ENCODE measurements at places on chromosomes 16 and 17. TPM values are rescaled to one million over a fixed set of nuclear protein-coding genes. Genes with fewer than 3 reads are reported as not detected.

The TEKT3 gene
- total RNA-seq: not detected

The PCGF2 gene
- total RNA-seq: 0.58 TPM

DNA sequence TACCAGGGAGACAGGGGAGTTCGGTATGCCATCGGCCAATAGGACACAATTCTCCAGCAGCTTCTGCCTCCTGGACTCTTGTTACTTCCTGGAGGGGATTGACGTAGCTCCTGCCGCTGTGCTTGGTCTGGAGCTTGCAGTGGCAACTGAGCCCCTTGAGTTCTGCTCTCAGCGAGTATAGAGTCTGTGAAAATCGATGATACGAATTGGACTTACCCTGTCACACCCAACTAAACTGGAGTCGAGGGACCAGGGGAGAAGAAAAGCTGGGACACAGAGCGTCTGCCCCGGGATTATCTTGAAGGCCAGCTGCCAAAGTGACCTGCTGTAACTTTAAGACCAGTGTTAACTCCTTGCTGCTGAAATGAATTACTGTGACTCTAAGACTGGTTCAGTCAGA, 22.2 kb downstream of the SEC14L1 start:
- no peaks in the 10 kb centered on the region for H3K27me3 ChIP-seq
- no peak overlapping the region for H3K4me3 ChIP-seq
- no peak overlapping the region for H3K27ac ChIP-seq
- H3K36me3 ChIP-seq: peaks cover 23% of the 10 kb centered on the region
- peaks cover 37% of the 10 kb centered on the region for H3K4me1 ChIP-seq

The CLEC18A gene
- total RNA-seq: 3.4 TPM

DNA sequence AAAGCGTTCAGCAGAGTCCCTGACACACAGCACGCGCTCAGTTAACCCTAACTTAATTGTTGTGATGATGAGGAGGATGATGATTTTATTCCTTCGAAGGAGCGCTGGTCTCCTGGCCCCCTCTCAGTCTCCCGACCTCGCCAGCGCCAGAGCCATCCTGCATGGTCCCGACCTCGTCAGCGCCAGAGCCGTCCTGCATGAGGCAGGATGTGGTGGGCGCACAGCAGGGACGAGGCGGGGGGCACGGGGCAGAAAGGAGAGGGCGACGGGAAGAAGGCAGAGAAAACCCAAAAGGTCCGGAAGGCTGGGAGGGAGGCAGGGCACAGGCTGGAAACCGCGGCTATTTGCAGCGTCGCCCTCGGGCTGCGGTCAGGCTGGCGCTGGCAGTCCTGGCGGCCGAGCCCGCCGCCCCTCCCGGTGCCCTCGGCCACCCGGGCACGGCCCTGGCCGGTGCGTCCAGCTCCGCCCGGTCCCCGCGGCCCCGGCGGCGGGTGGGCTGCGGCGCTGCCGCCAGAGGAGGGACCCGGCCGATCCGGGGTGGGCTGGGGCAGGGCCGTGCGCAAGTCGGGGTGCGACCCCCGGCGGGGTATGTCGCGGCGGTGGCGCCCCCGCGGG, 3.0 kb upstream of the TAC4 start:
- no peaks in the 10 kb centered on the region for H3K4me1 ChIP-seq
- no peaks in the 10 kb centered on the region for H3K27me3 ChIP-seq
- no peak overlapping the region for H3K4me3 ChIP-seq

The CCDC144A gene
- total RNA-seq: not detected

DNA sequence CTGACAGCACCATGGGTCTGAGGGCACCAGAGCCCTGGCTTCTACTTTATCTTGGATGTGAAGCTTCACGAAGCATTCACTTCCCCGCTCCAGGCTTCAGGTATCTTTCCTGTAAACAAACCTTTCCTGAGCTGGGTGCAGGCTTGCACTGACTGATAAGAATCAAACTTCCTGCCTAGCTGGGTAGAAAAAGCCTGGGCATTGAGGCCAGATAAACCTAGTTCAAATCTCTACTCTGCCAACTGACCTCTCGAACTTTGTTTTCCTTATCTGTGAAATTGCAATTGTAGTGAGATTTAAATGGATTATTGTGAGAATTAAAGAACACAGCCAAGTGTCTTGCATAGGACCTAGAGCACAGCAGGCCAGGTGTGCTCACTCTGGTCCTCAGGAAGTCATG, 2.9 kb upstream of the TMEM208 start:
- DNase-seq: no peak
- H3K27me3 ChIP-seq: no peaks in the 10 kb centered on the region
- no peak overlapping the region for H3K4me3 ChIP-seq
- peaks cover 4% of the 10 kb centered on the region for H3K36me3 ChIP-seq

- H3K36me3 ChIP-seq: no peaks in the 10 kb centered on the region
- no peaks in the 10 kb centered on the region for H3K4me1 ChIP-seq
- no peak for DNase-seq
- no peaks in the 10 kb centered on the region for H3K27me3 ChIP-seq
- H3K27ac ChIP-seq: no peak overlapping the region
- H3K4me3 ChIP-seq: no peak overlapping the region
Measured at GRCh38 chr17:34817252-34818035, 143.8 kb downstream of the CCT6B start.

The FCSK gene
- 17.4 TPM for total RNA-seq

DNA sequence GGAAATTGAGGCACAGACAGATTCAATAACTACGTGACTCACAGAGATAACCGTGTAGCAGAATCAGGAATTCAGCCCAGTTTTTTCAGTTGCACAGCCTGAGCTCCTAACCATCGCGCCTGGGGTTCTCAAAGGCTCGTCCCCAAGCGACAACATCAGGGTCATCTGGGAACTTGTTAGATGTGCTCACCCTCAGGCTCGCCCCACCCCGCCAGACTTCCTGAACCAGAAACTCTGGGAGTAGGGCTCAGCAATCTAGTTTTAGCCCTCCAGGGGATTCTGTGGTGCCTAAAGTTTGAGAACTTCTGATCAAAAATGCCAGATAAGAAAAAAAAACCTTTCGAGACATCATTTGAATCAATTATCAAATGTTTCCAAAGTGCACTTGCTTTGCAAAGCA, 559.8 kb downstream of the WWOX start:
- H3K27me3 ChIP-seq: no peaks in the 10 kb centered on the region
- H3K27ac ChIP-seq: no peak overlapping the region
- no peaks in the 10 kb centered on the region for H3K36me3 ChIP-seq
- H3K4me3 ChIP-seq: no peak overlapping the region
